ENCODE measurements at places on chromosomes 6 and 20.

DNA sequence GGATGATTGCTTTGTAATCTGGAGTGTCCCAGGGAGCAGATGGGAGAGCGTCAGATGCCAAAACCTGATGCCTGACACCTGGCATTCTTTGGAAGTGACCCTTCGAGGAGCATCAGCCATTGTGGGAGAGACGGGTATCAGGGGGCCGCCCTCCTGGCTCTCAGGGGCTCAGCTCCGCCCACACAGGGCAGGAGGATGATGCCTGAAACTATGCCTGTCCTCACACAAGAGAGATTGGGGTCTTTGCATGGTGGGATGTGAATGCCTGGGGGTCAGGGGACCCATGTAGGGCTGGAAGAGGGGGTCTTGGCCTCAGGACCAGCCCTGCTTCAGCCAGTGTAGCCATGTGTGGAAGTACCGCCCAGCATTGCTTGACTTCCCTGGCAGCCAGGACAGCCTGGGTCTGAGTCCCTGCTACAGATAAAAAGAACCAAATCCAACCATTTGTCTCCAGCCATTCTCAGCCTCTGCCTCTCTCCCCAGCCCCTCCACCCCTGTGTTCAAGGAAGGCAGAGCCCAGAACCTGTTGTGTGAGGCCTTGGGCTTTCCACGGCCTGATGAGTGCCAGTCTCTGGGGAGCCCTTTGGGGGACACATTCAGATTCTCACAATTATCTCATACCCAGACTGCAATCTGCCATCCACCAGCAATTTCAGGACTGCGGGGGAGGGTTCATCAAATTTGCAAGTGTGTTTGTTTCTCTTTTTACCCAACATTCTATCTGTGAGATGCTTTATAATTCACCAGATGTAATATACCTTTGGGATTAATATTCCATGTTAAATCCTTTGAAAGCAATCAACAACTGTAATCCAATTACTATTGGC lies 371.2 kb downstream of the PREX1 start:
- no peak for DNase-seq

DNA sequence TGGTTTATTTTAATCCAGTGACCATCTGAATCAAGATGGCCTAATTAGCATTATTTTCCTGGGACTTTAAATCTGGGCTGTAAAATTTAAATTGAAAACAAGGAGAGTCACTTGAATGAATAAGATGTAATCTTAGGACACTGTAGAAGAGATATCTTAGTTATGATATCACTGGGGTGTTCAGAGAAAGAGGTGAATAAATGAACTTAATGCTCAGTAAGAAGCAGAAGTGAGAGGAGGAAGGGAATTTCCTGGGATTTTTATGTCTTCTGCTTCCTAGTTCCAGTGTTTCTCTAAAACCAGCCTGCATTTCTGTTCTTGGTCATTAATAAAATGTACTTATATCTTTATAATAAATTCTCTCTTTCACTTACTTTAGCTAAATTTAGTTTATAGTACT lies 136.8 kb upstream of the PTPRK start:
- DNase-seq: no peak

DNA sequence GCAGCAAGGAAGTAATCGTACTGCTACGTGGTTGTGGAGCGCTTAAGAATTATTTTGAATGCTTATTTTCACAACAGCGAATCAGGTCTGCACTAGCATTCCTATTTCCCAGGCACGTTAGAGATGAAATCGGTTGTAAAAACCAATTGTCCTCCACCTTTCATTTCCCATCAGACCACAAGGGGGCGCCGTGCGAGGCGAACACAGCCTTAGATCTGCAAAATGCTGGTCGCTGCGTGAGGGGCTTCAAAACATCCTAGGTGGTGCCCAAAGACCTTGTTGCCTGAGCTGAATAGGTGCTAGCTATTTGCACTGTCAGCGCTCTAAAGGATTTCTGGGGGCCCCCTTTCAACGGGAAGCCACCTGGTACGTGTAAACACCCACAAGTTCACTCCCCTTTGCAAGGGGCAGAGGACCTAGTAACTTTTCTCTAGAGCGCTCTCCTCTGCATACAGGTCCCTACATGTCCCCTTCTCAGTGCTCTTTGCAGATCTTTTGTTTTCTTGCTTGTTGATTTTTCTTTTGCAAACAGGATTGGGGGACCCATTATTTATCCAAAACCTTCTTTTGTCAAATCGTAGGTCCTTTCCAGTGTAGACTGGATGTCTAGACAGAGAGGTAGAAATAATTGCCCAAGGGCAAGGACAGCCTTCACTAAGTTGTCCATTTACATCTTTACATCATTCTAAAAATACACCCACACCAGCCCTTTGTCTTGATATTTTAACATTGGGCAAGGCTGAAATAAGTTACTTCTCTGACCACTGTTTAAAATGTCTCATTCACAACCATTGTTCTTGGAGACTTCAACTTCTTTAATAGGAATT lies 59.8 kb downstream of the NEDD9 start:
- peak; percentile 69 for DNase-seq

DNA sequence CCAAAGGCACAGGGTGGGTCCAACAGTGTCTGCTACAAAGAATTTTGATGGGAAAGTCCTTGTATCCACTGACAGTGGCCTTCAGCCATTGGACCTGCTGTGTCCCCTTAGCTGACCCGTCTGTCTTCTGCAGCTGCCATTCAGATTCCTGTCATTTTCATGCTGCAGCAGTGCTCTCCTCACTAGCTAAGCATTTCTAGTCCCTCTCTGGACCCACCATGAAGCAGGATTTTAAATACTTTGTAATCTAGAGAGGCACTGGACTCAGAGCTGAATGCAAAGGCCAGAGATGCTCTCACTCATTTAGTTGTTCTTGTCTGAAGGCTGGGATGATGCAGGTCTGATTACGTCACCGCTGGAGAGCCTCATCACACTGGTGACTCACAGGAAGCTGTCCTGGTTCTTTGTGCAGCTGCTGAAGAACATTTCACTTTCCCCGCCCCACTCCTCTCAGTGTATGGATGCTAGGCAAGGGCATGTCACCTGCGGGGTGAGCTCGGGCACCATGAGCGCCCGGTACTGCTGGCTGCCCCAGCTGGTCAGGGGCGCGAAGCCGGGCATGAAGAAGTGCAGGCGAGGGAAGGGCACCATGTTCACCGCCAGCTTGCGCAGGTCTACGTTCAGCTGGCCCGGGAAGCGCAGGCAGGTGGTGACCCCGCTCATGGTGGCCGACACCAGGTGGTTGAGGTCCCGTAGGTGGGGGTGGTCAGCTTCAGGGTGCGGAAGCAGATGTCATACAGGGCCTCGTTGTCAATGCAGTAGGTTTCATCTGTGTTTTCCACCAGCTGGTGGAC lies 19.4 kb upstream of the TUBB2A start:
- DNase-seq: no peak

DNA sequence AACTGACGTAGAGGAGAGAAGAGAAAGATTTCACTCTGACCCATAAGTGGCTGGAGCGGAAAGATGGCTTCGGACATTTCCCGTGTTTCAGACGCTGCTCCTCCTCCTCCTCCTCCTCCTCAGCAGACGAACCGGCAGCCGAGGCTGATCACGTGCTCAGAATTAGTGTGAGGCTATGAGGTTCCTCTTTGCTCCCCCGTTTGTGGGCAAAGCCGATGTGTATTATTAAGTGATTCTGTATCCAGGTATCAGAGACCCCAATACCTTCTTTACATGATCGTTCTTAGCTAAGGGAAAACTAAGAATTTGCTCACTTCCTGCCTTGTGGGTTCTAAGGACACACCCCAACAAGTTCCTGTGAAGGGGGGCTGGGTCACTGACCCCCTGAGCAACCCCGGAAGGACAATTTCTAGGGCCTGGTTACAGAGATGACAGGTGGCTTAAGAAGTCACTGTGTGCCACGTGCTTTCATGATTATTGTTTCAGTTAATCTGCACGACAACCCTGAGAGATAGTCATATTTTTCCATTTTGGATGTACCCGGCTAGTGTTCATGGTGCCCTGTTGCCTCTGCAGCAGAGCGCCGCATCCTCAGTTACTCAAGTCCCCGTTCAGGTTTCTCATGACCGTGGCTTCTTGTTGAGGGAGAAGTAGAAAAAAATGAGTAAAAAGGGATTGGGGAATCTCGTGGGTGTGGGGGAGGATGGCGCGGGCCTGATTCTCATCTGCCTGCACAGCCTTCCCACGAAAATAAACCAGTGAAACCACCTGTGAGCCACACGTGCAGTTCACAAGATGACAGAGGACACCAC lies 671.8 kb downstream of the QKI start:
- no peak for DNase-seq

DNA sequence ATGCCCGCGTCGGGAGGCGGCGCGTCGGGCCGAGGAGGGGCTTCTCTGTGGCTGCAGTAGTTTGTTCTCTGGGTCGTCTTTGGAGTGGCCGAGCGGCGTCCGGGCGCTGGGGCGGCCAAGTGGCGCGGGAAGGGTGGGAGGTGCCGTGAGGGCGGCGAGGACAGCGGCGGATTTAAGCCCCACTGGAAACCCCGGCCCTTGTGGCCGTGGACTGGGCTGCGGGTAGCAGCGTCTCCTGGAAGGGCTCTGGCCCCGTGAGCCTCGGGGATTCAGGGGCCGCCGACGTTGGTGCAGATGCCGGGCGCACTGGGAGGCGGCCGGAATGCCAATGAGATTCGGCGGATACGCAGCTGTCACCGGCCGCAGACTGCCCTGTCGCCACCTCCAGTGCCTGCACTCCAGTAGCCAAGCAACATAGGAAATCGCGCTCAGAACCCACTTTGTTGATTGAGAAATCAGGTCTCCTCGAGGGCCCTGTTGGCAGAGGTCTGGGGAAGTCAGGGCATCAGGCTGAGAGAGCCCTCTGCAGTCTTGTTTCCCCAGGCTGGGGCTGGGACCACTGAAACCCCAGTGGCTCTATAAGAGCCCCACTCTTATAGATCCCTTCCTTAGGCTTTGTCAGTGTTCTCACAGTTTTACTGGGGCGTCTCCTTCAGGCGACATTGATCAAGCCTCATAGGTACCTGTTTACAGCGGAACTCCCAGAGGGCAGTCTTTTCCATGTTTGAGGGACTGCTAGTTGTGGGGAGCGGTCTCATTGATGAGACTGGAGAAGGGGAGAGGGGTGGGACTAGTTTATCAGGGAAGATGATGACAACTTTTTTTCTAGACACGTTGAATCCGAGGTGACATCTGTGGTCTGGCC lies 642 bp downstream of the GZF1 start:
- DNase-seq: no peak

DNA sequence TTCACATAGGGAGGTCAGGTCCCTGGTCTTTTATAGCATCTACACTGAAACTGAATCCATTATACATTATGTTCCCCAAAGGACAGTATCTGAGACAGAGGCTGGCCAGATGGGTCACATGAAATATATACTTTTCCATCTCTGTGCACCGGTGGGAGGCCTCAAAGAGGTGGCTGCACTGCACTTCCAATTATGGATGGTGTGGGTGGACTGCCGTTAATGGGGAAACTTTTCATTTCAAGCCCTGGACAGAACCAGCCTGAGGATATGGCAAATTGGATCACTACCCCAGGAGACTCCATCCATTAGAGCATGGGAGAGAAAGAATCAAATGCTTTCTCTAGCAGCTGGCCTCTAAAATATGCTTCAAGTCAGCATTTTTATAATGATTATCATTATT lies 280.5 kb upstream of the OPRM1 start:
- no peak for DNase-seq

GRCh38 chr6:105978974-105979373 lies 107.2 kb upstream of the PRDM1 start:
- no peak for DNase-seq

DNA sequence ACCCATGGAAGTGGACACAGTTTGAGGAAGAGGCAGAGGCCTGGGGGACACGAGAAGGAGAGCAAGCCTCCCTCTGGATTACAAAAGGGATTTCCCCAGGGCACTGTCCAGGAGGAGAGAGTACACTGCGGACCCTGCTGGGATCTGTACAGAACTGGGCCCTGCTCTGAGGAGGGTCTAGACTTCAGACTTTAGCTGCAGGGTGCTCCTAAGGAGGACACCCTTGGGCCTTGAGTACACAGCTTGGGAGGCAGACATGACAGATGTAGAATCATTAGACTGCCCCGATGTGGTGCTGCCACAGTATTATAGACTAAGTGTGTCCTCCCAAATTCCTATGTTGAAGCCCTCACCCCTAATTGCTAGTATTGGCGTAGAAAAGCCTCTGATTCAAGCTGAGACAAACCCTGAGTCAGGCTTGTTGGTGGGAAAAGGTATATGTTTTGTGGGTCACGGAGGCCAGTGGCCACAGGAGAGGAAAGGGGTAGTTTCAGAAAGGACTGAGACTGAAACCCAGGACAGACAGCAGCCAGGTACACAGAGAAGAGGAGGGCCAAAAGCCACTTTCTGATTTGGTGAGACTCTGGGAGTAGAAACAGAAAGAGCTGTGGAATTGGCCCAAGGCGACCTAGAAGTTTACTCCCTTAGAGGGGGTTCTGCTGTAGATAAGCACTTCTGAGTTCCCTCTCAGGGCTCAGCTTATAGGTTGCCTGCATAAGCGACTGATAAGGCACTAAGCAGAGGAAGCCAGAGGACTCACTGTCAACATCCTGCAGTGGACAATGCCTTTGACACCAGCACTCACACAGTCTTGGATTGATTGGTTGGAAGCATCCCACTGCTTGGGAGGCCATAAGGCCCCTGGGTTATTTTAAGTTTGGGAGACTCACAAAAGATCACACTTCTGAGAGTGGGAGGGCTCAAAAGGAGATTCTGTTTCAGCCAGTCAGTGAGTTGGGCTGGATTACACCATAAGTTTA lies 16.5 kb upstream of the SH3BGRL2 start:
- no peak for DNase-seq

GRCh38 chr6:88208726-88209125 lies 42.6 kb upstream of the CNR1 start:
- DNase-seq: no peak

GRCh38 chr6:93238632-93239031 lies 180.7 kb downstream of the EPHA7 start:
- no peak for DNase-seq

DNA sequence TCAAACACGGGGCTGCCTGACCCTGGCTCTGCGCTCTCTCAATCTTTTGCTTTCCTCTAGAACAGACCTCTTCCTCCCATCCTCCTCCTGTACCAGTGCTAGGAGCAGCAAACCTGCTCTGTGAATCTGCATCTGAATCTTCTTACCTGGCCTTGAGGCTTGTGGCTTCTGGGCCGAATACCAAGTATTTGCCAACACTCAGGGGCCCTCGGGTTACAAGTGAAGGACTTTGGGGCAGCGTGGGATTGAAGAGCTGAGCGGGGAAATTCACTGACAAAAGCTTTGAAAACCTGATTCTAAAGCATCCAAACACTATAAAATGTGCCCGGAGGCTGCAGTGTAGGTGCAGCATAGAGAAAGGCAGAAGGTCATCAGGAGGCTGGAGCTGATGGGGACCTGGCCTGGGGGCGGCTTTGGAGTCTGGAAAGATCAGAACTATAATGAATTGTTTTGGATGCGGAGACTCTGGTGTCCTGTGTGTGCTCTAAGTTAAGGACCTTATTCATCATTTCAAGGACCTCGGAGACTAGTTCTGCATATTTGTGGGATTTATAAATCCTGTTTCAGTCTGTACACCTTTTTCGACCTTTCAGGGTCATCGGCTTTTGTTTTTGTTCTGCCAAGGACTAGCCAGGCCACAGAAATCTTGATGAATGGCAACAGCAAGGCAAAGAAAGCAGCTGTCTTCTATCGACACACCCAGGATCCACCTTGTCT lies 16.4 kb upstream of the IGF2R start:
- DNase-seq: no peak

GRCh38 chr20:24917797-24918578 lies 31.1 kb upstream of the CST7 start:
- no peak for DNase-seq

- DNase-seq: peak; percentile 31
Measured at GRCh38 chr6:42898891-42899361, 16.9 kb upstream of the PTCRA start.

GRCh38 chr20:13819885-13820645 lies 35.2 kb downstream of the NDUFAF5 start:
- no peak for DNase-seq

Measured in activated CD4-positive, alpha-beta T cell treated with anti-CD3 and anti-CD28 coated beads, Interleukin-2, amount 50 U/mL, for 24 hours (primary cell).